Vagina (tissue), 2 donors: ENCODE measurements at places on chromosomes 4 and X.
A peak's percentile ranks its signal among the peaks of the same experiment; 100 is the strongest.

GRCh38 chr4:119623025-119623424 lies 5.6 kb downstream of the PDE5A start:
- no peak for DNase-seq

DNA sequence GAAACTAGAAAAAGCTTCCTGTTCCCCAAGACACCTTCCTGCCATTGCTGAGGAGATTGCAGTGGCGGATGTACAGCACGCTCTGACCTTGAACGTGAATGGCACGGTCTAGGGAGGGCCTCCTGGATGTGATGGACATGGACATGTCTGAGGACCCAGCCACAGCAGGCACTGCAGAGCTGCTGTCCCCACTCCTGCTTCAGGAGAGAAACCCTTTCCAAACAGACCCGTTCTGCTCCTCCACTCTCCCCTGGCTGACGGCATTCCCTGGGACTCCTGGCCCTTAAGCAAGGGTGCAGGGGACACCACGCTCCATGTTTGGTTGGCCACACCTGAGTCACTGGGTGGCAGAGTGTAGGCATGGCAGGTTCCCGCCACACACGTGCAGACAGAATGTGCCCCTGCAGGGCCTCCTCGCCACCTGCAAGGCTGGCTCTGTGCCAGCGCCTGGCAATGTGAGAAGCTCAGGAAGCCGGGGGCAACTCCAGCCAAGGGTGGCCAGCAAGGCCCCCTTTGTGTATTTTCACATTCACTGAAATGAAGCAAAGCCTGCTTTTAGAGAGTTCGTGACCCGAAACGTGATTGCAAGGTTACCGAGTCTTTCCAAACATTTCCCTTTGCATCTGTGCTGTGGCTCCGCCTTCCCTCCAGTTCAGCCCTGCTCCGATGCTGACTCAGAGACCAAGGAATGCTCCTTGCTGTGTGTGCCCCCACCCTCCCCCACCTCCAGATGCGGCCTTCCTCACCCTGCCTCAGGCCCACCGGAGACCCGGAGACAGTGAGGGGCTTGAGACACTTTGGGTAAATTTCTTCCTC lies 46.1 kb downstream of the HTRA3 start:
- DNase-seq = peak; percentile 93

- DNase-seq = no peak
These were observed 2707.5 kb downstream of the PCDH7 start for GRCh38 chr4:33427676-33428075.

DNA sequence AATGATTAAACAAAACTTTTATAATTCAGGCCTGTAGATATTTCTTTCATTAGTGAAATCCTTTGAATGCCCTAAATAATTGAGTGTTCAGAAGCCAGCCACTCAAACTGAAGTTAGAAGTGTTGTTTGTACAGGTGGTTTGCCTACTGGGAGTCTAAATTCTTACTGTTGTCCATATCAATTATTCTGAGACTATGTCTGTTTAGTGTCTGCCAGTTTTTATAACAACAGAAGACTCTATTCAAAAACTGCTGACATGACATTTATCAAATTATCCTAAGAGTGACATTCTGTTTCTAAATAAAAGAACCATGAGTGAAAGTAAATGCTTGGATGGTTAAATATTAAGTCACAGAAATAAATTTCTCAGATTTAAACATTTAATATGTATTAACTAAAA lies 375.1 kb downstream of the FAT4 start:
- no peak for DNase-seq

DNA sequence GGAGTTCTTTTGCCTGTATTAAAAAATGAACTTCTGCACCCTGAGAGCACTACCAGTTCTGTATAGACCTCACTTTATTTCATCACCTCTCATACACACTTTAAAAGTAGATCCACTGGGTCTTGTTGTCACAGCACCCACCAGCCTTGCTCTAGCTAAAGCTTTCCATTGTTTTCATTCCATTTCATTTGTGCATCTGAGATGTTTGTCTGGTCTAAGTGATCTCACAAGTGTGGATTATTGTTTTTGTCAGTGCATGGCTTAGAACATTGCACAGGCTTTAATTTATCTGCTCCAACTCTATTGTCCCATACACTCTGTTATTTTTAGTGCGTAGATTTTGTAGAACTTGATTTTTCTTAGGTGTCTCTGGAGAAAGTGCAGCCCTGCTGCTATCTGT lies 1157.5 kb upstream of the PABPC4L start:
- no peak for DNase-seq

DNA sequence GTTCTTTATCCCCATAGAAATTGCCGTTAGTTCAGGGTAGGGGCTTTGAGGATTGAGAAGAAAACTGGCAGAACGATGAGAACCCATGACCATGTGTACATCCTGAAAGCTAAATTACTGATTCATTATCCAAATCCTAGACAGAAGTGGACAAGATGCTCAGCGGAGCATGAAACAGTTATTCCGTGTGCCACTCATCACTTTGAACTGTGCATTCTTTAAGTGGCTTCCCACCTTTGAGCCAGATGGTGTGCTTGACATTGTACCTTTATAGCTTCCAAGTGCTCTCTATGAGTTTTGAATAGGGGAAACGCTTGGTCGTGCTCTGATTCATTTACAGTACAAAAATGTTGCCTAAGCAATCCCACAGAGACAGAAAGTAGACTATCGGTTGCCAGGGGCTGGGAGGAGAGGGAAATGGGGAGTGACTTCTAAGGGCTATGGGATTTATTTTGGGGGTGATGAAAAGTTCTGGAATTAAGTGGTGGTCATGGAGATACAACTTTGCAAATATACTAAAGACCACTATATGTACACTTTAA lies 100.0 kb downstream of the DOCK11 start:
- DNase-seq = no peak

DNA sequence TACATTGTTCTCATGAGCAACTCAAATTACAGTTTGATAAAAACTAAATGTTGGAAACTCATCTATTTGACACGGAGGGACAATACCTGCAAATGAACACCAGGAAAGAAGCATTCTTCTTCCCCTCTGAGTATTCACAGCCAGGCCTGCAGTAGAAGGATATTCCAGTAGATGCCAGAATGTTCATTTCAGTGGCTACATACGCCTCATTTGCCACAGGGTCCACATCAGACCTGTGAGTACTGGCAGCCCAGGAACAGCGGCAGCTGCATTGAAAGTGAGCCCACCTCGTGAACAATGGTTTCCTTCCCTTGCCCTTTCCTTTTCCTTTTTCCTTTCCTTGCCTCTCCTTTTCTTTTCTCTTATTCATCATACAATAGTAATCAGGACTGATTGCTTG lies 81.1 kb upstream of the NEIL3 start:
- no peak for DNase-seq

GRCh38 chrX:116232833-116233232 lies 62.3 kb downstream of the AGTR2 start:
- DNase-seq = no peak

DNA sequence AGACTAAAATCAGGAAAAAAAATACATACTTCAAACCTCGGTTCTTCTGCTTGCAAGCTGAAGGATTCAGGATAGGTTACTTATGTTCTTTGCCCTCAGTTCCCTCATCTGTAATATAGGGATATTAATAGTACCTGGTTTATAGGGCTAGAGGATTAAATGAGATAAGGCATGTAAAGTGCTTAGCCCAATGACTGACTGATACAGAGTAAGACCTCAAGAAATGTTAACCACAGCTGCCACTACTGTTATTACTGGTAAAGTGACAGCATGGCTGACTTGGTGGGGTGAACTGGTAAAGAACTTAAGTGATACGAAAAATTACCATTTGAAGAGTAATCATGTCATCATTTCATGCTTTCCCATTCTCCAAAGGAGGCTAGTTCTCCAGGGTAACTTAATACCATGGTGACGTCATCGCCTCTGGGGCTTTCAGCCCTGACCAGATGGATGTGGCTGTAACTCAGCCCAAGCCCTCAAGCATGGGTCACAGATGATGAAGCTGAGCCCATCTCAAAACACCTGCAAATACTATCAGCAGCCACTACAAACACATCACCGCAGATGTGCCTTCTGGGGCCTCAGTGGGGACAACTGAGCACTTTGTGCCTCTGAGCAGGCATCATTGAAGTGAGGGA lies 44.5 kb upstream of the SCML1 start:
- no peak for DNase-seq

- no peak for DNase-seq
These were observed 41.5 kb downstream of the F8 start for GRCh38 chrX:154981116-154981411.

GRCh38 chr4:142818031-142818430 lies 28.1 kb downstream of the INPP4B start:
- no peak for DNase-seq

GRCh38 chr4:81891005-81891996 lies 419.6 kb upstream of the RASGEF1B start:
- DNase-seq = no peak

- no peak for DNase-seq
These were observed 33.6 kb upstream of the MXD4 start for GRCh38 chr4:2295500-2295899.

DNA sequence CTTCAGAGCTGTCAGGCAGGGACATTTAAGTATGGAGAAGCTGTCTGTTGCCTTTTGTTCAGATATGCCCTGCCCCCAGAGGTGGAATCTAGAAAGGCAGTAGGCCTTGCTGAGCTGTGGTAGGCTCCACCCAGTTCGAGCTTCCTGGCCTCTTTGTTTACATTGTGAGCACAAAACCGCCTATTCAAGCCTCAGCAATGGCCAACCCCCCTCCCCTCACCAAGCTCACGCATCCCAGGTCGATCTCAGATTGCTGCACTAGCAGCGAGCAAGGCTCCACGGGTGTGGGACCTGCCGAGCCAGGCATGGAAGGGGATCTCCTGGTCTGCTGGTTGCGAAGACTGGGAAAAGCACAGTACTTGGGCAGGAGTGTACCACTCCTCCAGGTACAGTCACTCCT lies 59.3 kb downstream of the ZNF674 start:
- no peak for DNase-seq

- DNase-seq = no peak
These were observed 155.3 kb downstream of the FHIP1A start for GRCh38 chr4:151564321-151564720.
